ENCODE measurements at places on chromosomes 7 and 10. TPM values are rescaled to one million over a fixed set of nuclear protein-coding genes. Genes with fewer than 3 reads are reported as not detected.

Gene CLDN3
- 0.07 TPM for total RNA-seq

Gene CCDC6
- total RNA-seq = 27.3 TPM

Gene GJD4
- not detected for total RNA-seq

Gene ACTL6B
- not detected for total RNA-seq

Gene PIK3CG
- total RNA-seq = 12.2 TPM

- DNase-seq = no peak
Observed at GRCh38 chr10:29098423-29098822, 190.4 kb upstream of the LYZL1 start.

- DNase-seq = no peak
Observed at GRCh38 chr7:141742229-141742628, 4.1 kb downstream of the SSBP1 start.

- DNase-seq = no peak
Observed at GRCh38 chr10:26384600-26384999, 53.5 kb upstream of the APBB1IP start.

- no peak for DNase-seq
Observed at GRCh38 chr7:26861050-26861449, 3.3 kb downstream of the SKAP2 start.

GRCh38 chr7:151699928-151700319 lies 177.0 kb downstream of the PRKAG2 start:
- DNase-seq = no peak

GRCh38 chr7:139799586-139799985 lies 21.8 kb upstream of the HIPK2 start:
- DNase-seq = no peak

- no peak for DNase-seq
Observed at GRCh38 chr10:122127943-122128342, 139.0 kb downstream of the TACC2 start.
